ENCODE measurements at places on chromosomes 12 and 14. TPM values are rescaled to one million over a fixed set of nuclear protein-coding genes. Genes with fewer than 3 reads are reported as not detected.

DNA sequence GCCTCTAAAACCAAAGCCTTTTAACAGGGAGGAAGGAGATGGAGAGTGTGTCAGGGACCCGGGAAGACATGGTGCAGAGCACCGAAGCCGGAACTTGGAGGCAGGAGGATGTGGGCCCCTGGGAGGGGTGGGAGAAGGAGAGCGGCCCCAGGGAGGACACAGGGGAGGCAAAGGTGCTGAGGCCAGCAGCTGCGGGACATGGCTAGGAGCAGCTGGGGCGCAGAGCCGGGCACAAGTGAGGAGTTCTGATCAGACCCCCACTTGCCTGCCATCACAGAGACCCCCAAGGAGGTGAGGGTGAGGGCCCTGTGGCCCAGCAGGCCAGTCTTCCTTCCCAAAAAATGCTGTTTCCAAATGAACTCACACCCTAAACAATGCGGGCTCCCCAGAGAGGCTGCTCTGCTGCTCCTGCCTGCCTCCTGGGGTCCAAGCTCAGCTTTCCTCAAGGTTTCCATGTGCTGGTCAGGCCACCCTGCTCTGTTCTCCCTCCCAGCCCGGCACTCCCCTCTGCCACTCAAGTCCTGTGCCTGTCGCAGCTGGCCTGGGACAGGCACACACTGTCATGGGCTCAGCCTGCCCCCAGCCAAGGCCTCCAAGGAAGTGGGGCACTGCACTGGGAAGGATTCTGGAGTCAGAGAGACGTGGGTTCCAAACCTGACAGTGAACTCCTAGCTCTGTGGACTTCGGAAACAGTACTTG lies 24.0 kb downstream of the CHGA start:
- no peak for DNase-seq

DNA sequence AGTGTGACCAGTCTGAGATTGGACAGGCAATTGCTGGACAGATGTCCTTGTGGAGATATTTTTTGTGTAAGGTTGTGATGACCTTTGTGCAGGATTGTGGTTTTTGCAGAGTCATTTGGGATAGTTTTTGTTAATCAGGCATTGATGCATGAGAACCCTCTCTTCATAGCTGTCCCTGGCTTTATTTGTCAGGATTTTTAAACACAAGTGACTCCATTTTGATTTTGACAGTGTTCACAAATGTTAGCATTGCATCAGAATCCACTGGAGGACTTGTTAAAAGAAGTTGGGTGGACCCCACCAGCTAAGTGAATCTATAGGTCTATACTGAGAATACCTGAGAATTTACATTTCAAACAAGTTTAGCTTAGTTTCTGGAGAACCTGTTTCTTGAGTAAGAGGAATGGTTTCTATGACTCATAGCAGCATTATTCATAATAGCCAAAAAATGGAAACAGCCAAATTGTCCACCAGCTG lies 11.8 kb downstream of the FNTB start:
- peak; percentile 54 for DNase-seq

The NDUFA12 gene
- 16.9 TPM for total RNA-seq

DNA sequence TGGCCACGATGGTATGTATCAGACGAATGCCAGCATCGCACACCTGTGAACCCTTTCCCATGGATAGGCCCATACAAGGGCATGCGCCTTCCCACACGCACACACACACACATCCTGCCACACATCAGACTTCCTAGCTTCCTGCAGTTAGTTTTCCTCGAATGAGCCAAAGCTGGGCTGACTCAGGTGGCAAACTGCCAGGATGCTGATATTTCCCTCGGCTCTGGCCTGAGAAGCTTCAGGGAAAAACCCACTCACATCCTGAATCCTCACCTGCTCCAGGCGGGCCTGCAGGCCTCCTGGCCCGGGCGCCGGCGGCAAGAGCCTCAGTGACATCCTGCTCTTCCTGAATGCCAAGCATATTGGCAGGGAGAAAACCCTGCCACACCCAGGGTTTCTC lies 22.4 kb downstream of the CALM1 start:
- peak; percentile 92 for DNase-seq

DNA sequence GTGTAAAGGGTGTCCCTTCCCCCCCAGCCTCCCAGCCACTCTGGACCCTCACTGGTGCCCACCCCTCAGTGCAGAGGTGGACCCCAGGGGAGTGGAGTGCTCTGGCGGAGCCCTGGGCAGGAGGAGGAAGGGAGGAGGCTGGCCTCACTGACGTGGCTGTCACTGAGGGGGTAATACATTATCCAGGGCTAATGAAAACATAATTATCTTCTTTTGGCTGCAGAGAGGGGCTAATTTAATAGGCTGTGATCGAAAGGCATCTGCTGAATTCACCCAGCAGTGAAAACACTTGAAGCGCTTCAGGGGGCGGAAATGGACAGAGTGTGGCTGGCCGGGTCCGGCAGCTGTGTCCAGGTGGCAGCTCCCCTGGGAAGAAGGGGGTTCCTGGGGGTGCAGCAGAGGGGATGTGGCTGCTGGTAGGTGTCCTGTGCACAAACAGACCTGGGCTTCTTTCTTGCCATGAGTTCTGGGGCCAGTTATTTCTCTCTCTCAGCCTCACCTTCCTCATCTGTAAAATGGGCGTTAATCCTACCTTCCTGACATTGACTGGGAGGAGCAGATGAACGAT lies 3.7 kb upstream of the NOS1 start:
- DNase-seq = no peak

The RGS6 gene
- total RNA-seq = not detected

The REP15 gene
- total RNA-seq = 3.5 TPM

DNA sequence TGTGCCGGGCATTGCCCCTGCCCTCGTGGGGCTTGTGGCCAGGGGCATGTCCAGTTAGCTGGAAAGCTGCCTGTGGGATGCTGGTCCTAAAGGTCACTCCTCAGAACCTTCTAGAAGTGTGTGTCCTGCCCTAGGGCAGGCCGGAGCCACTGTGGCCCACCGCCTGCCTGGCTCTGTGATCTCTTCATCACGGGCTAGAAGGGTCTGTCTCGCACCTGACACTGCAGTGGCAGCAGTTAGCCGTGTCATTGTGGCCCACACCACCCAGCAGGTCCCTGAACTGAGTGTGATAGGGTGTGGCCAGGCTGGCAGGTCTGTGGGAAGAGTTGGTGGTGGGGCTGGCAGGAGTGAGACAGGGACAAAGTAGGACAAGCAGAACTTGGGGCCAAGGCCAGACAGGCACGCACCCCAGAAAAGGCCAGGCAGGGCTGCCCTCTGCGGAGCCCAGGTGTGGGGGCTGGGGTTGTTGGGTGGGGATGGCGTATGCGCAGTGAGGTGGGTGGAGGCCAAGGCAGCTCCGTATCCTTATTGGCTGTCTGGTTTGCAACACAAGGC lies 41.2 kb downstream of the ADGRD1 start:
- no peak for DNase-seq

- DNase-seq = no peak
These were observed 43.5 kb downstream of the IGF1 start for GRCh38 chr12:102436867-102437266.

DNA sequence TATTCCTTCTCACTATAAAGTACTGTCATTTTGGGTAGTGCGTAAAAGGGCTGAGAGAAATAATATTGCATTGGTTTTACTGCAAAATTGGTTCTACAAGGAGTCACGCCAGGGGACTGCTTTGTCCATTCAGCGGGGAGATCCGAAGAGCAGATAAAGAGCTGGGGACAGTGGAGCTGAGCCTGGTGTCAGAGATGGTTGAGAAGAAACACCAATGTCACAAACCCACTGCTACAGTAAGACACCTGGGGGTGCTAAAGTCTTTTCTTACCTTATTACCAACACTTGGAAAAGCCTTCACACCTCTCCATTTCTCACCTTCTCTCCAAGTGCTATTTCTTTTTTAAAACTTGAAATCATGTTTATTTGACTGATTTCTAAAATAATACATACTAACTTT lies 14.1 kb downstream of the IL31 start:
- no peak for DNase-seq

Data from fibroblast of the aortic adventitia (primary cell).